ENCODE measurements at places on chromosomes 4 and X.

- DNase-seq = no peak
Measured at GRCh38 chrX:140712413-140713173, 3.0 kb downstream of the LINC00632 start.

- DNase-seq = no peak
Measured at GRCh38 chr4:59127743-59128142, 2017.6 kb upstream of the IGFBP7 start.

DNA sequence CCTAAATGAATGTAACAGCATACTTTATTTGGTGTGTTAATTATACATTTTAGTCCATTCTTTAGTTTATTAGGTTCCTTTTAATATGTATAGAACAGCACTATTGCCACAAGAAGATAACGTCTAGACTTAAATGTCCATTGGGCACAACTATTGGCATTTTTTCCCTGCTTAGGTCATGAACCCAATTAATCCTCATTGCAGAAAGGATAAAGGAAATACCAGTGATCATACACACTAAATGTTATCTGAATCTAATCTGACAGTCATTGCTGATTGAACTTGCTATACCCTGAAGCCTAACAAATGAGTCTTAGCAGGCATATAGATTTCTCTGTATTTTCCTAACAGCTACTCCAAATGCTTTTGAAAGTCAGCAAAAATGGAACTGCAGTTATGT, 2250.0 kb upstream of the AGA start:
- DNase-seq = no peak

GRCh38 chr4:56132835-56133234, 184.1 kb downstream of the CEP135 start:
- no peak for DNase-seq

DNA sequence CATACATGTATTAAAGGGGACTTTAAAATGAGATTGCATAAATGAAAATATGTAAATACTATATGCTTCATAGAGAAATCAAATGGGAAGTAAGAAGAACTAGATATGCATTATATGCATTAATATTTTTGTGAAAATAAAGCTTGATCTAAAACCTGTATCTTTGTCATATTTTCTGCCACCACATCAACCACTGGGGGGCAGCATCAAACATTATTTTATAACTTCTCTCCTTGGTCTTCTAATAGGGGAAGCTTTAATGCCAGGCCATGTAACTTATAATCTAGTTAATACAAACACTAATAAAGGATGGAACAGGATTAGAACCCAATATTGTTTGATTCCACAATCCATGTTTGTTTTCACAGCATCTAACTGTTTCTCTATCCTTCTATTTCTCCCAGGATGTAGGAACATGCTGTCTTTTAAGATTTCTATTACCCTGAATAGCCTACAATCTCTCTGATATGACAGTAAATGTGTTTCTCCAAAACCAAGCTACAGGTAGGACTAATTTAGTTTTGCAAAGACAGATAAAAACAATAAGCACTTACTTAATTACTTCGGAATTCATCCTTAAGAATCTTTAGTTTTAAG, 10.0 kb downstream of the QRFPR start:
- DNase-seq = no peak

GRCh38 chr4:5892323-5893003, 423 bp downstream of the CRMP1 start:
- no peak for DNase-seq

GRCh38 chrX:45747905-45748304, 547.2 kb upstream of the DIPK2B start:
- DNase-seq = no peak

DNA sequence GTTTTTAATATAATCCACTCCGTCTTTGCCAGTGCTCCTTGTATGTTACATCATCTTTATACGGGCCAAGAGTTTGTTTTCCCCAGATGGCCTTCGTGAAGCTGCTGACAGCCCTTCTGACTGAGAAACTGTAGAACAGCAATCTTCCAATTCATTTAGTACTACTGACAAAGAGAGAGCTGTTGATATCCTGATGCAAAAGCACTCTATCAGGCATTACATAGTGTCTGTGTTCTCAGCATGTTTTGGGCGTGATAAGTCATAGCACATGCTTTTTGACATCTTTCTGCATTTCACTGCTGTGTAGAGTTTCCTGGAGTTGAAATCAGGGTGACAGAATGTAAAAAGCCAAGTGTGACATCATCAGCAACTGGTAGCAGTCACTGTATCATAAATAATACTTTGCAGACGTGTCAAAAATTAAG, 746.3 kb upstream of the FAM241A start:
- no peak for DNase-seq

DNA sequence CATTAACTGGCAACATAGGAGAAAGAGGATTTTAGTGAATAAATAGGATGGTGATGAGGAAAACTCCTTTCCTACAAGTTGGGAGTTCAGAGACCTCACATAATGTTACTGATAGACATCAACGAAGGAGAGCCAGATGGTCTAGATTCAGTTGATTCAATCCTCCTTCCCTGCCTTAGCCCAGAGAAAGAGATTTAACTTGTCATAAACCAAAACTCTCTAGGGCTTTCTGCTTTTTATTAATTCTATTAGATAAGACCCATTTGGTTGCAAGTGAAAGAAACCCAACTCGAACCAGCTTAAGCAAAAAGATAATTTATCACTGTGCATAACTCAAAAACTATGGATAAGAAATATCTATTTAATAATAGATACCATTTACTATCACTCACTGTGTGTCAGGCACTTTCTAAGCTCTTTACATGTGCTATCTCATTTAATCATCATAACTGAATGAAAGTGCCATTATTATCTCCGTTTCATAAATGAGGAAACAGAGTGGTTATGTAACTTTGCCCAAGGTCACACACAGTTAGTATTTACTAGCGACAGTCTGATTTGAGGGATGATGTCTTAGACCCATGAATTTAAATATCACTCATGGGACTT, 4.3 kb upstream of the UNC5C start:
- no peak for DNase-seq

- DNase-seq = no peak
Measured at GRCh38 chr4:168150420-168151050, 58.2 kb downstream of the ANXA10 start.

DNA sequence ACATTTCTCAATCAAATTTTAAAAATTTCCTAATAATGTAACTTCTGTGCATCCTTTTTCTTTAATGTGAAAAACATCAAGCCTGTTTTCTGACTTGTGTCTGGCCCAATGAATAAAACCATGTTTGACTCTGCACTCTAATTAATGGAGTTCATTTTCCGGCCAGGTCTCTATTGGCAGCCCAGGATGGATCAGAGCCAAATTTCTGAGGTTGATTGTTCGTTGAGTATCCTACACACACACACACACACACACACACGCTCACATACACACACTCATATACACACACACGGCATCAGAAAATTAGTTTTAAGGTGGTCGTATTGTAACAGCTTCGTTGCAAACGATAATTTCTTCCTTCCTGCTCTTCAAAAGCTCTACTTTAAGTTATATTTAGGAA, 28.9 kb upstream of the TLL1 start:
- DNase-seq = no peak

DNA sequence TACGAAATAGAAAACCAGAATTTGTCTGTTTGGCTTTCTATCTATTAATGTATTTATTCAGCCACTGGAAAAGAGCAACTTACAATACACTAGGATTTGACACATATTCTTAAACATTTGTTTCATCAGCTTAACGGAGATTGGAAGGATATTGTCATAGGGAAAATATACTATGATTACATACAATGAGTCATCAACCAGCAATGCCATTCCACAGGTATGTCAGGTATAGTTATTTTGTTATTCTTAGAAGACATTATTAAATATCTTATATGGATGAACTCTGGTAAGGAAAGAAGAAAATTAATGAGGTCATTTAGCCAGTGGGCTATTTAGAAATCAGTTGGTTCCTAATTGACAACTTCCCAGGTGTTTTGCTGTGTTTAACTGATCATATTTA, 926.6 kb downstream of the STIM2 start:
- no peak for DNase-seq

GRCh38 chrX:104935581-104935980, 284.9 kb downstream of the TEX13A start:
- DNase-seq = no peak

GRCh38 chr4:25803720-25804225, 59.0 kb downstream of the SEL1L3 start:
- no peak for DNase-seq

DNA sequence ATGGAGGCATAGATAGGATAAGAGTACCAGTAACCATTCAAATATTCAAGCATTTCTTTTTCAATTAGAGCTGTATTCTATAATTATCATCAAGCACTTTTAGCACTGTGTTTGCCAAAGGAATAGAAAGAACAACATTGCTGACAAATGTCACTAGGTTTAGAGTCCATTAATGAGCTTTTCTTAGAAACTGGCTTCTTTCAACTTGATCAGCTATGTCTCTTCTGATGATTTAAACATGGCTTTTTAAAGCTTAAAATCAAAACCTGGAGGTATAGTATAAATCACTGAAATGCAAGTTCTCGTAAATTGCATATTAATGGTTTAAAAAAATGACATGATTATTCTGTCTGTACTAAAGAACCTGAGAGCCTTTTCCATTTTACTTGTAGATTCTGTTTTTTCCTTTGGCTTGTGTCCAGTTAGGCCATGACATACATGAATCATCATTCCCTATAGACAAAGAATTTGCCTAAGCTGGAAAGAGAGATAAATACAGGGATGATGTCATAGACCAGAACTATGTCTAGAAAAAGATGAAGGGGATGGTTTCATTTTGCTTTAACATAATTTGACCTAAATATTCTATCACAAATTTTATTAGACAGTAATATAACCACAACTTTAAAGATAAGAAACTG, 340.1 kb upstream of the CTSO start:
- DNase-seq = no peak

DNA sequence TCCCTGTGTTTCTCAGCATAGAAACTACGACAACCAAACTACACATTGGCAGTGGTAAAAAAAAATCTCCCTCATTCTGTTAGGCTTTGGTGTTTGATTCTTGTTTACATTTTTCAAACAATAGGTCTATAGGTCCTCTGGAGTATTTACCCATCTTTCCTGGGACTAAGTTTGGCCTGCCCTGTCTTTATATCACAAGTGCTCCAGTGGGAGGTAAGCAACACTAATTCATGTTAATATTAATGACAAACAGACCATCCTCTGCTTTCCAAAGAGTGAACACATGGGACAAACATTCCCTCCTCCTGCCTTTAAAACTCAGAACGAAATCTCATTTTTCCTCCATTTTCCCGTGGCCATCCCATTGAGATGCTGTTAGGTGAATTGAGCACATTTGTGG, 514.1 kb upstream of the INTU start:
- DNase-seq = no peak

DNA sequence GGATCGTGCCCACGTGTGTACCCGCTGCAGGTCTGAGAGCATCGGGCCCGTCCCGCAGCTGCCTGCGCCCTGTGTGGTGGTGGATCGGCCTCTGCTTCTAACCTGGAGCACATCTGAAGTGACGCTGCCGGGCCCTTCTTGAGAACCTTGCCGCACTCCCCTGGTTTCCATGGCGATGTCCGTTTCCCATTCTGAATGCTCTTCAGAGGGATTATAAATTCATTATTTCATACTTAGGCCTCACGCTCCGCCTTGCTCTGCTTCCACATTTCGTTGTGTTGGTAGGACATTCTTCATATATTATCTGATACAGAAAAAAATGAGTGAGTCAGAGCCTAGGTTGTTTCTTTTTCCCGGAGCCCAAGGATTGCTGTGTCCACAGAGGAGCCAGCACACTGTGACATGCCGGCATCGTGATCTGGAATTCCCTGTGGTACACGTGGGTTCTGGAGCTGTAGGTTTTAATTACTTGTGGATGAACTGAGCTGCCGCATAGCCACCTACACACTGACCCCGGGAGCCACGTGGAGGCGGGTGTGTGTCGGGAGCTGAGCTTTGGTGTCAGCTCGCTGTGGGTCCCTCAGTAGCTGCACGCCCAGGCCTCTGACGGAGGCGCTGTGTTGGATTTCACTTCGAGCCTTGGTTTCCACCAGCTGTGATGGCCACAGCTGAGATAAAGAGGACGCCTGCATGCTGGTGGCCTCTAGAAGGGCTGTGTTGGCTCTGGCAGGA, 63.4 kb downstream of the PSAPL1 start:
- DNase-seq = peak; percentile 79

- DNase-seq = no peak
Measured at GRCh38 chrX:9390693-9391368, 74.0 kb upstream of the TBL1X start.

DNA sequence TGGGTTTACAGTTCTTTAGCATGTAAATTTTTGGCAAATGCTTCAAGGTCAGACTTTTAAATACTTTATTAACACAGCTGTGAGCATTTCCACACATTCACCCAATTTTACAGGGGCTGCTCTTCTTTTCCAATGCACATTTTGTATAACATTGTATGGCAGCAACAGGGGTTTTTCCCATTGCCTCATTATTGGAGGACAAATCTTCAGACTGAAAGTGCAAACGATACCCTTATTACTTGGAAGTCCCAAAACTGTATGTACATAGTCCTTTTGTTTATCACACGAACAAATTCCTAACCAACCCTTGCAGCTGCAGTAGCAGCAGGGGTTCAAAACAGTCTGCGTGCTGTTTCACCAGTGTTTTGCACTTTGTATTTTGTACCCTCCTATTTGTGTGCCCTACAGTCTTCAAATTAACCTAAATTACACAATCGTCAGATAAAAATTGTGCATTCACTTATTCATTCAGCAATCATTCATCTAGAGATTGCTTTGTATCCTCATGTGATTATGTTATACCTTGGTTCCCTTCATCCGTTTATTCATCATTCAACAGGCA, 330.7 kb upstream of the RASGEF1B start:
- DNase-seq = no peak

GRCh38 chr4:3679851-3680311, 86.3 kb upstream of the ADRA2C start:
- DNase-seq = peak; percentile 93

DNA sequence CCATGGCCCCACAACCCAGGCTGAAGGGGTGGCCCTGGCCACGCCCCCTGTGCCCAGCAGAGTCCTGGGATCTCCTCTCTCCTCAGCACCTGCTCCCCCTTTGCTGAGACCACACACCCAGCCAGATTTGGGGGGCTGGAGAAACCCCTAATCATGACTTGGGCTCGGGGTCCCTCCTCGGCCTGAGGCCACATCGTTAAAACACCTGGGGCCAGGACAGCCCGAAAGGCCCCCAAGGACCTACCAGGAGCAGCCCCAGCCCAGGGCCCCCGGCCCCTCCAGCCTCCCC, 116.7 kb downstream of the FAM53A start:
- no peak for DNase-seq

DNA sequence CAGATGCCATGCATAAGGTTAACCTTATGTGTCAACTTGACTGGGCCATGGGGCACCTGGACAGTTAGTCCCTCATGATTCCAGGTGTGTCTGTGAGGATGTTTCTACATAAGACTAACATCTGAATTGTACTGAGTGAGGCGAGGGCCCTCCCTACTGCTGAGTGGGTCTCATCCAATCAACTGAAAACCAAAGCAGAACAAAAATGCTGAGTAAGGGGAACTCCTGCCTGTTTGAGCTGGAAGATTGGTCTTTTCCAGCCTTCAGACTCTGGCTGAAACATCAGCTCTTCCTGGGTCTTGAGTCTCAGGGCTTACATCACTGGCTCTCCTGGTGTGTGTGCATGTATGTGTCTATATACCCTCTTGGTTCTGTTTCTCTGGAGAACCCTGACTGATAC, 13.8 kb downstream of the NELFA start:
- DNase-seq = no peak

Data from chondrocyte (in vitro differentiated cells).